Neural progenitor cell (in vitro differentiated cells): ENCODE measurements at places on chromosomes 11 and 22. TPM values are rescaled to one million over a fixed set of nuclear protein-coding genes. Genes with fewer than 3 reads are reported as not detected.

DNA sequence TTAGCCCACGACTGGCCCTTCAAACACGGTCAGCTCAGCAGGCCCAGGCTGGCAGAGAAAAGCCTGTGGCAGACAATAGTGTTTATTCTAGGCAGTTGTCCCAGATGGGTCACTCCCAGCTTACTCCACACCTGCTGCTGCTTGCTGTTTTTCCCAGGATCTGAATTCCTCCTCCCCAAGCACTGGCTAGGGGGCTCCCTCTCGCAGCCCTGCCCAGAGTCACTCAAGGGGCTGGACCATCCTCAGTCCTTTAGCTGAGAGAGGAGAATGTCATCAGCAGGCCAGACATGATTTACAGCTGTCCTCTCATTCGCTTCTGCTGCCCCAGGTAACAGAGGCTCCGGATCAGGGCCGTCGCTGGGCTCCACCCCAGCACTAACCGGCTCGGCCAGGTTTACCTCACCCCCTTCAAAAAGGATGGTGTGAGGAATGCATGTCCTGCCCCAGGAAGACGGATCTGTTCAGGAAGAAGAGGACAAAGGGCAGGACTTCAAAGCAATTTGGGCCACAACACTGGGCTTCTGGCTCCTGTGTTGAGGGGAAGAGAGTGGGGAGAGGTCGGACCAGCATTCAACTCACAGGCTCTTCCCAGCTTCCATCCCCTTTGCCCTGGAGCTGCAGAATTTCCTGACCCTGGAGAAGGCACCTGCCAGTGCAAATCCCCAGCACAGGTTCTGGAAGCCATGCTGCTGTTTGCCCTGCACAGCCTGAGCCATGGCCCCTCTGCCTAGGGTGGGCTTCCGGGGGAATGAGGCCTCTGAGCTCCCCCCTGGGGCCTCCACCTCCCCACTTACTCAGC is 59.7 kb upstream of the BARX2 start:
- DNase-seq, result peak; percentile 56
- no peak overlapping the region for H3K27ac ChIP-seq
- peaks cover 34% of the 10 kb centered on the region for H3K4me1 ChIP-seq
- H3K36me3 ChIP-seq, result no peaks in the 10 kb centered on the region
- no peaks in the 10 kb centered on the region for H3K27me3 ChIP-seq

DNA sequence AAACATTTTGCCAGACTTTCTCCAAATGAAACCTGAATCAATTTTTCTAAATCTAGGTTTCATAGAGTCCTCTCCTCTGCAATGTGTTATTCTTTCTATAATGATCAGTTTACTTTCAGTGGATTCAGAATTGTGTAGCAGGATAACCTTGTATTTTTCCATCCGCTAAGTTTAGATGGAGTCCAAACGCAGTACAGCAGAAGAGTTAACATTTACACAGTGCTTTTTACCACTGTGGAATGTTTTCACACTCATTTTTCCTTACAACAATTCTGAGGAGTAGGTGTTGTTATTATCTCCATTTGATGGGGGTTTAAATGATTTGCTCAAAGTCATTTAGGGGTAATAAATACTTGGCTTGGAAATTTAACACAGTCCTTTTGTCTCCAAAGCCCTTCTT is 9.6 kb downstream of the RAG1 start:
- DNase-seq, result no peak
- no peak overlapping the region for H3K4me3 ChIP-seq
- H3K4me1 ChIP-seq, result no peaks in the 10 kb centered on the region
- no peak overlapping the region for H3K27ac ChIP-seq

DNA sequence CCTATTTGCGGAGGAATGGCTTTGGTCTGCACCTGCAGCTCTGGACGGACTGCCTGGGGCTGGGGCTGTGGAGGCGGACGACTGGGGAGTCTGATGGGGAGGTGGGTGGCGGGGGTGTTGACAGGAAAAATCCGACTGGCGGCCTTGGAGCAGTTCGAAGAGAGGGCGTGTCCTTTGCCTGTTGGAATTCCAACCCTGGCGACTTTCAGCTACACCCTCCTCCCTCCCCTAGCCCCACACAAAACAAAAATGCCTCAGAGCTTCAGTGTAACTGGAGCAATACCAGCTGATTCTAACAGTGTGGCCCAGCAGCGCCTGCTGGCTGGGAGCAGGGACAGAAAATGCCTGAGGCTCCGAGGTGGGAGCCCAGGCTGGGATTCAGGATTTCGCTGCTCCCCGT is 85.4 kb downstream of the ATXN10 start:
- peak overlapping the region; percentile 32 for H3K27ac ChIP-seq
- no peak overlapping the region for H3K4me3 ChIP-seq
- DNase-seq, result peak; percentile 89
- no peaks in the 10 kb centered on the region for H3K27me3 ChIP-seq
- H3K4me1 ChIP-seq, result peaks cover 26% of the 10 kb centered on the region

- H3K36me3 ChIP-seq, result no peaks in the 10 kb centered on the region
- H3K27me3 ChIP-seq, result no peaks in the 10 kb centered on the region
- peaks cover 9% of the 10 kb centered on the region for H3K4me1 ChIP-seq
These were observed 3.3 kb upstream of the AMBRA1 start for GRCh38 chr11:46597155-46597554.

Gene FLRT1
- 0.11 and 0.12 TPM in 2 replicates for total RNA-seq

Gene PHOX2A
- total RNA-seq, result not detected in 2 replicates

Gene MPPED2
- total RNA-seq, result 1.6 and 3.4 TPM in 2 replicates

DNA sequence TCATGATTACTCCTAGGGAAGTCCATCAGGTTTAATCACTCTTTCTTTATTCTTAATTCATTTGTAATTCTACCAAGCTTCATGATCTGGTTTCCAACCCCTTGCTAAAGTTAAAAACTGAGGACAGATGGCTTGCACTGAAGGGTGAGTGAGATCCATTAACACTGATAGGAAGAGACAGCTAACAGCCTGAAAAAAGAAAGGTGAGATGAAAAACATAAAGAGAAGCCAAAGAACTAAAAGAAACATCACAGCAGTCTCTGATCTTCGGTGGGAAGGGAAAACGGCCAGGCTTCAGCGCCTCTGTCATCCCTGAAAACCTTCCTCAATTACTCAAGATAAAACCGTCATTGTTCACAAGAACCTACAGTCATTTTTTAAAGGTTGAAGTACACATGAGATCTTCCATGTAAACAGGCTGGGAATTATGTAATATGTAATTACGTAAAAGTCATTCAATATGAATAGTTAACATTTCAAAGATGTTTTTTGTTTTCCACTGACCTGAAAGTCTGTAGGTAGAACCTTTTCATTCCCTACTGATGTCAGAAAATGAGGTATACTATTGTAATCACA is 41.3 kb downstream of the VSIG10L2 start:
- peaks cover 12% of the 10 kb centered on the region for H3K4me1 ChIP-seq
- H3K4me3 ChIP-seq, result no peak overlapping the region
- H3K36me3 ChIP-seq, result no peaks in the 10 kb centered on the region
- DNase-seq, result no peak
- H3K27ac ChIP-seq, result no peak overlapping the region

DNA sequence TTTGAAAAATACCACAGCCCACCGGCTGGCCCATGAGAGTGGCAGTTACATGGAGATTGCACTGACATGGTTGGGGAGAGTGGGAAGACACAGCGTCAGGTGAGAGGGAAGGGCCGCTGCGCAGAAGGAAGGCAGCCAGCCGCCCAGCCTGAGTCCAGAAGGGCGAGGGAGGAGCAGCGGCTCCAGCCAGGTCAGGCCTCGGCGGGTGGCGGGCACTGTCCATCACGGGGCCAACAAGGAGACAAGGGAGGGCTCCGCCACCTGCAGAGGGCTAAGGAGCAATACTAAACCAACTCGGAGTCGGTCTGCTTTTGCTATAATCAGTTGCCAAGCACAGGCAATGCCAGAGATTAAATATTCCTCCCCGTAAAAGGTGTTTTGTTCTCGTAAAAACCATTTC is 384.5 kb downstream of the TBC1D22A start:
- H3K27ac ChIP-seq, result no peak overlapping the region
- no peaks in the 10 kb centered on the region for H3K4me1 ChIP-seq
- no peaks in the 10 kb centered on the region for H3K27me3 ChIP-seq
- no peak overlapping the region for H3K4me3 ChIP-seq
- no peak for DNase-seq

DNA sequence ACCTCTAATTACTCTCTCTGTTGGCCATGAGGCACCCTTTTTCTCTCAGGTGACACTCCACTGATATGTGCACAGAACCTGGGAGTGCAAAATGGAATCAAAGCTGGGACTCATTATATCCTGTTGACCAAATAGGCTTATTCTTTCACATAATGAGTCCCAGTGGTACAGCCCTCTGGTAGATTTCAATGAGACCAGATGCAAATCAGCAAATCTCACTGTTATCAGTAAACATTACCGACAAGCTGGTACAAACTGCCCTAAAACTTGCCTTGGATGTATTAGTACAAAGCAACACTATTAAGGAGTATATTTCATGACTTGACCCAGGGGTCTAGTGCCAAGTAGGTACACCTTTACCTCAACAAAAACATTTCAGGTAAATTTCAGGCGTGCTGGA is 128.3 kb downstream of the DDX10 start:
- no peaks in the 10 kb centered on the region for H3K27me3 ChIP-seq
- no peak for DNase-seq
- H3K4me3 ChIP-seq, result no peak overlapping the region

Gene PATE4
- not detected in 2 replicates for total RNA-seq

DNA sequence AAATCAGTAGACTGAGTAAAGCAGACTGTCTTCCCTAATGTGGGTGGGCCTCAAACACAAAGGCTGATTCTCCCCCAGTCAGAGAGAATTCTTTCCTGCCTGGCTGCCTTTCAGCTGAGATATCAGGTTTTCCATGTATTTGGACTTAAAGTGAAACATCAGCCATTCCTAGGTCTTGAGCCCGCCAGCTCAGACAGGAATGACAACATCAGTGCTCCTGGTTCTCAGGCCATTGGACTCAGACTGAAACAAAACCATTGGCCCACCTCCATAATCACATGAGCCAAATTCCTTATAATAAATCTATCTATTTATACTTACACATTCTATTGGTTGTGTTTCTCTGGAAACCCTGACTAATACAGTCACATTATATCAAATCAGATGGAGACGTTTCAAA is 56.7 kb upstream of the CLPB start:
- H3K4me1 ChIP-seq, result no peaks in the 10 kb centered on the region
- no peak overlapping the region for H3K4me3 ChIP-seq
- DNase-seq, result no peak
- no peaks in the 10 kb centered on the region for H3K27me3 ChIP-seq
- no peaks in the 10 kb centered on the region for H3K36me3 ChIP-seq
- no peak overlapping the region for H3K27ac ChIP-seq

Gene TRIM48
- not detected in 2 replicates for total RNA-seq

Gene MN1
- total RNA-seq, result 13.3 and 27.2 TPM in 2 replicates

Gene MS4A4E
- not detected in 2 replicates for total RNA-seq

DNA sequence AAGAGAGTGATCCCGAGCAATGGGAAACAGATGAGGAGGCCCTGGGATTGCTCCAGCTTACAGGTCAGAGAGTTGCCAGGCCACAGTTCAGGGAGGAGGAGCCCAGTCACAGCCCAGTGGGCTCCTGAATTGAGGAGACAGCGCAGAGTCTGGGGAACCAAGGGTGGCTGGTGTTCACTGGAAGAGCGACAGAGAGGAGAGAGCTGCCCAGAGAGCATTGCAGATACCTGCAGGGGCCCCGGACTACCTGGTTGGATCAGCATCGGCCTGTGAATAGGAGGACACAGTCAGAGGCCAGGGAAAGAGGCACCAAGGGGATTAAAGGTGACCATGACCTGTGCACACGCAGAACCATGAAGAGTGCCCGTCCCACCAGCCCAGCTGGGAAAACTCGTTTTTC is 648.6 kb downstream of the TBC1D22A start:
- no peak overlapping the region for H3K4me3 ChIP-seq
- no peaks in the 10 kb centered on the region for H3K27me3 ChIP-seq
- DNase-seq, result no peak

- no peaks in the 10 kb centered on the region for H3K27me3 ChIP-seq
- H3K27ac ChIP-seq, result no peak overlapping the region
- H3K36me3 ChIP-seq, result no peaks in the 10 kb centered on the region
- no peak overlapping the region for H3K4me3 ChIP-seq
- DNase-seq, result no peak
These were observed 39.3 kb upstream of the MYO18B start for GRCh38 chr22:25702571-25703167.

Gene CD3D
- total RNA-seq, result not detected in 2 replicates

DNA sequence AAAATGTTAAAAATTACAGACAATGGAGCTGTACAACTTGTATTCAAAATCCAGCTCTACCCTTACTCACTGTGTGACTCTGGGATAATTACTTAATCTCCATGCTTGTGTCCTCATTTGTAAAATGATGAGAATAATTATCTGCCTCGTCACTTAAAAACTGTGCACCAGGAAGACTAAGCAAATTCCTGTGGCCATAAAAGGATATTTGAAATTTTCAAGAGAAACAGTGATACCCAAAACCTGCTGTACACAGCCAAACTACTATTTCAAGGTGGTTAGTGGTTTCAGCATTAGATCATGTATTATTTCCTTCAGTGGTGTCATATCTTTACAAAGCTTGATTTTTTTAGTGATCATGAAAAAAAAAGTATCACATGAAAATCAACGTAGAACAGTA is 136.9 kb downstream of the METTL15 start:
- DNase-seq, result no peak
- no peaks in the 10 kb centered on the region for H3K27me3 ChIP-seq
- no peak overlapping the region for H3K4me3 ChIP-seq

DNA sequence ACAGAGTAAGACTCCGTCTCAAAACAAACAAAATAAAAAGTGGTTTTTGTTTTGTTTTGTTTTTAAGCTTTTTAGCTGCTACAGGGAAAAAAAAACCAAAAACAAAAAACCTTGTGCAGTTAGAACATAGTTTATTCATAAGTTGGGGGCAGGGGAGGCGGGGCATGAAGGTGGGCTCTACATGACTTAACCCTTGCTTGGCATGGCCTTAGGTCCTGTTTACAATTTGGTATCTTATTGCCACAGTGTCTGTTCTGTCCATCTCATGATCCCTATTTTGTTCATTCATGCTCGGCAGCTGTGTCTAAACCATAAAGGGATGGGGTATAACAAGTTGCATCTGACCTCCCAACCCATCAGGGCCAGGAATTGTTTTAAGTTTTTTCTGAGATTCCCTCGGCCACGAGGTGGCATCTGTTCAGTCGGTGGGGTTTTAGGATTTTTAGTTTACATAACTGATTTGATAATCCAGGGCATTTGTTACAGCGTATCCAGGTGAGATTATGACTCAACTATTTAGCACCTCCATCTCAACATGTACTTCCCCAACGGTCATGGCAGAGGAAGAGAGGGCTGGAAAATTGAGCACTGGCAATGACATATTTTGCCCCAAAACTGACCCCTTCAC is 6.9 kb downstream of the AP5B1 start:
- no peaks in the 10 kb centered on the region for H3K27me3 ChIP-seq
- H3K4me1 ChIP-seq, result no peaks in the 10 kb centered on the region
- DNase-seq, result no peak
- H3K4me3 ChIP-seq, result no peak overlapping the region

DNA sequence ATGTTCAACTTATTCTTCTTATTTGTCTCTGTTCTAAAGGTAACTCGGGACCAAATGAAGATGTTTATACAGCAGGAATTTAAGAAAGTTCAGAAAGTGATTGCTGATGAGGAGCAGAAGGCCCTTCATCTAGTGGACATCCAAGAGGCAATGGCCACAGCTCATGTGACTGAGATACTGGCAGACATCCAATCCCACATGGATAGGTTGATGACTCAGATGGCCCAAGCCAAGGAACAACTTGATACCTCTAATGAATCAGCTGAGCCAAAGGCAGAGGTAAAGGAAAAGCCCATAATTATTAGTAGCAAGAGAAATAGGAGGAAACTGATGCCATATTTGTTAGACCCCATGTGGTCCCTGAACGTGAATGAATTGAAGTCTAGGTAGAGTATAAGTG is 63.3 kb downstream of the TRIM44 start:
- DNase-seq, result no peak
- H3K27ac ChIP-seq, result no peak overlapping the region
- H3K4me1 ChIP-seq, result peaks cover 5% of the 10 kb centered on the region
- H3K27me3 ChIP-seq, result no peaks in the 10 kb centered on the region
- no peak overlapping the region for H3K4me3 ChIP-seq
